Myocyte (in vitro differentiated cells): ENCODE measurements at places on chromosomes 7 and 10.

GRCh38 chr7:151088856-151089699 is 2.8 kb downstream of the AGAP3 start:
- peak; percentile 62 for DNase-seq

- no peak for DNase-seq
Observed at GRCh38 chr10:31352436-31353226, 33.6 kb downstream of the ZEB1 start.

- DNase-seq, result no peak
Observed at GRCh38 chr7:124914298-124914697, 15.3 kb downstream of the POT1 start.

DNA sequence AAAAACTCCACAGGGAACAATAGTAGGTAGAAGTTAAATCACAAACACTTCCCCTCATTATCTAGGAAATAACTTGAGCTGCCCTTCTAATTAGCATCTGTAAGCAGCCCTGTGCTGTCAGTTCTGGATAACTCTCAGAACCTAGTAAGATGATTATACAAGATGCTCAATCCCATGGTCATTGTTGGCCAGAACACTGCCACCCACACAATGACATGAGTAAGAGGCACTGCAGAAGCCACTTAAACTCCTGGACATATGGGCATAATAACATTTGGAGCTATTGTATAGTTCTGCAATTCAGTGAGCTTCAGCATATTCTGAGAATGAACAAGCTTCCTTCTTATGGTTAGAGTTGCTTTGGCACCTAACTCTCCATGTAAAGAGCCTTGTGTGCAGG is 153.8 kb downstream of the PLPP4 start:
- no peak for DNase-seq

DNA sequence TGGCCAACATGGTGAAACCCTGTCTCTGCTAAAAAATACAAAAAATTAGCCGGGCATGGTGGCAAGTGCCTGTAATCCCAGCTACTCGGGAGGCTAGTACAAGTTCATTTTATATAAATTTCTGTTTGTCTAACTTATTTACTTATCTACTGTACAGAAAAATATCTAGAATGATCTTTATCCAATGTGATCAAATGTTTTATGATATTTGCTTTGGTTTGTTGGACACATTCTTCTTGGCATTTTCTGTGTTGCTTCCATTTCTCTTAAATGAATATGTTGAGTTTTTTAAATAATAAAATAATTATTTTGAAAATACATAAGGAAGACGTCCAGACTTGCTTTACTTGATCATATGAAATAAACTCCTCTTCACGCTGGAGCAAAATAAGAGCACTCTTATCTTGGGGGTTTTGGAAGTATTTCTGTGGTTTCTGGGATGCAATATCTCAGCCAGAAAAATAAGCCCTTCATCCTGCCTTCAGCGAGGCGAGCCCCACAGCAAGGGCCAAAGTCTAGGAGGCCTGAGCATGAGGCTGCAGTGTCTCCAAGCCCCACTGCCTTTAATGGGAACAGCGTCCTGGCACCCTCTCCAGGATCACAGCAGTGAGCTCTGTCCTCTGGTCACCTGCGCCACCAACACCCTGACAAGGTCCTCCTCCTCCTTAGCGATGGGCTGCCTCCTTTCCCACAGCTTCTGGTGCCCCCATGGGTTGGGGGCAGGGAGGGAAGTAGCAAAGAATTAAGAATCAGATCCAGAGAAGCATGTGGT is 480.2 kb downstream of the KCNMA1 start:
- no peak for DNase-seq

DNA sequence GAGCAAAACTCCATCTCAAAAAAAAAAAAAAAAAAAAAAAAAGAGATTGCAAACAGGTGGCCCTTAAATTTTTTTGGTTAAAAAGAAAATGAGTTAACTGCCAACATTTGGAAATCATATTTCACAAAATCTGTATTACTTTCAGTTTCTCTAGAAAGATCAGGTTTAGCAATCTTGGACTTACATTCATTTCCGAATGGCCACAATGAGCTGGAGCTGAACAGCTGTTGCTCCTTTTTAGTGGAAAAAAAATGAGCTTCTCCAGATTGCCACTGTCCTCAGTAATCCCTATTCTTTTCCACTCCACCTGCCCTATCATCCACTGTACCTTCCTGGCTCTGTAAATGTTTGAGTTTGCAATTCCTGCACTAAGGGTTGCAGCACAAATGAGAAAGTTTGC is 43.6 kb downstream of the RAB11FIP2 start:
- DNase-seq, result peak; percentile 41
